Hematopoietic multipotent progenitor cell treated with erythropoietin and hydrocortisone succinate and interleukin-3 and kit ligand, for 6 days (in vitro differentiated cells): ENCODE measurements at places on chromosomes 2 and 18.

- DNase-seq = no peak
Measured at GRCh38 chr2:39265315-39265714, 21.5 kb upstream of the CDKL4 start.

DNA sequence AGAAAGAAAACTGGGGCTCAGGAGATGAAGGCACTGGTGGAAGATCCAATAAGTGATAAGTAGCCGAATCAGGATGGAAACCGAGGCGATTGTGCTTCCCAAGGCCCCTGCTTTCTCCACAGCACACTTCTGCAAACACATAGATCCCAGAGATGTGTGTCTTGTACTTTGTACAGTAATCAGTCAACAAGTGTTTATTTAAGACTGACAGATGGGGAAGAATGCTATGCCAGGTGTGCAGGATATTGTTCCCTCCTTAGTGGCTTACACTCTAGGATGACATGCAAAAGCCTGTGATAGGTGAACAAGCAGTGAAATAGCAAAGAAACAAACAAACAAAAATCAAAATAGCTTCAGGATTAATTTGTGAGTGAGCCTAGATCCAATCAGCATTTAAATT, 116.6 kb downstream of the ACTR3 start:
- no peak for DNase-seq

- DNase-seq = peak; percentile 58
Measured at GRCh38 chr2:230134496-230135129, 65.9 kb upstream of the SLC16A14 start.

- peak; percentile 37 for DNase-seq
Measured at GRCh38 chr2:96315400-96316071, 9.6 kb upstream of the ITPRIPL1 start.

- no peak for DNase-seq
Measured at GRCh38 chr18:35410561-35410960, 33.4 kb upstream of the ZNF396 start.

DNA sequence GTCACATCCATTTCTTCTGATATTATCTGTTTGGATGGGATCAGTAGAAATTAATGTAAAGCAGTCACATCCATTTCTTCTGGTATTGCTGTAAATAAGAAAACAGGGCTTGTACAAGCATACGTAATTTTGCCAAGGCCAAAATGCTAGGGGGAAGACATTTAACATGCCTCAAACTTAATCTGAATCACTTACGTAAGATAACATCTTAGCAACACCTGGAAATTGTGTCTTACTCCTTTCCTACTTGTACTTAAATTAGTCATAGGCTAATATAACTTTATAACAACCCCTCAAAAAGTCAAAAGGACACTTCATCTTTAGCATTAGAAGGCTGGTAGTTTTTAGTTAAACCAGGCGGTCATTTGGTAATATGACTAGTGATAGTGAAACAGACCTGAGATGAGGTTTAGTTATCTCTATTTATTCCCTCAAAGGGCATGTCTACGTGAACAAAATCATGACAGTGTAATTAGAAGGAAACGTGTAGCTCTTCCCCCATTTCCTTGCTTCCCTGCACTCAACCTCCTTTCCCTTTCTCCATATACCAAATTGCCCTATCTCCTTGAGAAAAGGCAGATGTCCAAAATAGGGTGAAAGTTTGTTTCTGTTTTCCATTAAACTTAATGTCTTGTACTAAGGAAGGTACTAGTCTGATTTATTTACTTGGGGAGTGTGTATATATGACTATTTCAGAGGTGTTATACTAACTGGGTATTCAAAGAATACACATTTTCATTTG, 99.3 kb upstream of the FZD5 start:
- DNase-seq = no peak

- no peak for DNase-seq
Measured at GRCh38 chr2:226771067-226771466, 28.6 kb downstream of the IRS1 start.
